ENCODE measurements at places on chromosomes 2 and 18.

DNA sequence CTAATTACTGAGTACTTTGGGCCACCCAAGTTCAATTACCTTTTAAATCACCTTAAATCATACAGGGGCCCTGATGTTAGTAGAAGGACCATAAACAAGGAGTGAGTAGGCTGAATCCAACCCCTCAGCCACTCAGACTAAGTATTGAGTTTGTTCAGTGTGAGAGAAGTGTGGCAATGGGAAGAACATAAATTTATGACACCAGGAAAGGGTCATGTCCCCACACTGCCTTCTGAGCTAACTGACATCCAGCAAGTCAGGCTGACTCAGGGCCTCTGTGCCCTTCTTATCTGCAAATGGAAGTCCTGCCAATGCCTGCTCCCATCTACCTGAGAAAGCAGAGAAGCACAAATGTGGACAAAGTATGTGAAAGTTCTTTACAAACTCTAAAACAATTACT is 12.9 kb downstream of the PLEKHM3 start:
- no peak for DNase-seq

- DNase-seq = no peak
These were observed 30.8 kb upstream of the LRP2 start for GRCh38 chr2:169393068-169393590.

GRCh38 chr2:132752421-132753206 is 82.6 kb upstream of the LYPD1 start:
- no peak for DNase-seq

DNA sequence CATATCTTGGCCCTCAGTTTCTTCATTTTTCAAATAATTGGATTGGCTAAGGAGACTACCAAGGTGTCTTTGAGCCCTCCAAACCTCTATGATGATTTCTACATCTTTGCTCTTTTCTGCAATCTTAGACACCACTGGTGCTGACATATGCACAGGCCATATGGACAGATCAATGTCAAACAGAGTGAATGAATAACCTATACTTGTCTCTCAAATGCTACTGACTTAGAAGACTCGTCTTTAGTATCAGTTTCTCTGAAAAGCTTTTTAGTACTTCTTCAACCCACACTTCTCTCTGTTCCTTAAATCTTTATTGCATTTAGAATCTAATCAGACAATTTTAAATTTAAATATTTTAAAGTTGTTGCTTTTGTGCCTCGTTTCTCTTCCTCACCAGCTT is 258.2 kb downstream of the LTBP1 start:
- no peak for DNase-seq

DNA sequence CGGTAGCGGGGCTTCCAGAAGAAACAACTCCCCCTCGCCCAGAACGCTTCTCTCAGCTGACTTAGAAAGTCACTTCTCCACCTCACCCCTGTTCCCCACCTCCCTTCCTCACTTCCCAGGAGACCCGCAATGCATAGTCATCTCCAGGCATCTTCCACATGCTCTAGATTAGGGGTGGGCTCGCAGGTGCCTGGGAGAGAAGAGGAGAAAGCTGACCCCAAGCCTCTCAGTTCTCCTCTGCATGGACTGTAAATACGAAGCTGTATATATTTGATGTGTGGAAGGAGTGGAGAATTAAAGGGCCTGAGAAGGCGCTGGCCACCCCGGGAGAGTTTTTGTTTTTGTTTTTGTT is 1.8 kb downstream of the MAL start:
- DNase-seq = no peak

GRCh38 chr2:102478686-102479470 is 5.9 kb downstream of the SLC9A4 start:
- DNase-seq = no peak

- no peak for DNase-seq
These were observed 74.6 kb downstream of the ACAA2 start for GRCh38 chr18:49738721-49739120.

- no peak for DNase-seq
These were observed 43.8 kb downstream of the FLACC1 start for GRCh38 chr2:201313362-201313761.
